ENCODE measurements at places on chromosomes 5 and 9.

- no peak for DNase-seq
Measured at GRCh38 chr5:150289551-150290390, at the start of gene CAMK2A. TSS of gene CAMK2A (minus strand) at chr5:150289773. CDS start at chr5:150289625, 148 bp downstream.

- no peak for DNase-seq
Measured at GRCh38 chr5:8114597-8115266, 245.8 kb downstream of the MTRR start.

DNA sequence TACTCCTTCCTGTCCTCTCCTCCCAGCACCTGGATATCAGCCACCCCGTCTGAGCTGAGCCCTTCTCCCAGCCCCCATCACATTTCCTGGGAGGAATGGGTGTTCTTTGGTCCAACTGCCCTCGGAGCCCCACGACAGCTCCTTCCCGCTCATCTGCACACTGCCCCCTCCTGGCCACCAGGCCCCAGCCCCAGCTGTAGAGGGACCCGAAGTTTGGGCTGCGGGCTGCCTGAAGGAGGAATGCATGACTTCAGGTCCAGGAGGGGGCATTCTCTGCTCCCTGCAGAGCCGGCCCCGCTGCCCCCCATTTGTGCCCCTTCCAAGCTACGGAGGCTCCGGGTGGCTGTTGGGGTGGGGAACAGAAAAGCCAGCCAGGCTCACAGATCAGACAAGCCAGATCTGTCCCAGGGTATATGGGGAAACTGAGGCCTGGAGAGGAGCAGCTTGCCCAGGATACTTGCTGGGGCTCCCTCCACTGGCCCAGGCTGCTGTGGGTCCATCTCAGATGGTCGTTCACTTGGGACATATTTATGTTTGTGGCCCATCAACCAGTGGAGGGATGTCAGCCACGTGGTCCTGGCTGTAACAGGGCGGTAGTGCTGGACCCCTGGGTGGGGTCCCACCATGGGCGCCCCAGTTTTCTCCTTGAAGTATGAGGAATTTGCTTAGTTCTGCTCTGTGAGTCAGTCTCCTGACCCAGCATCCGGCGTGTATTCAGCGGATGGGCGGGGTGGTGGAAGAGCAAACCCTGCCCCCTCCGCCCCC, 33.1 kb downstream of the DAB2IP start:
- DNase-seq: peak; percentile 72

- peak; percentile 15 for DNase-seq
Measured at GRCh38 chr9:82206490-82206889, 217.9 kb downstream of the SPATA31D1 start.

DNA sequence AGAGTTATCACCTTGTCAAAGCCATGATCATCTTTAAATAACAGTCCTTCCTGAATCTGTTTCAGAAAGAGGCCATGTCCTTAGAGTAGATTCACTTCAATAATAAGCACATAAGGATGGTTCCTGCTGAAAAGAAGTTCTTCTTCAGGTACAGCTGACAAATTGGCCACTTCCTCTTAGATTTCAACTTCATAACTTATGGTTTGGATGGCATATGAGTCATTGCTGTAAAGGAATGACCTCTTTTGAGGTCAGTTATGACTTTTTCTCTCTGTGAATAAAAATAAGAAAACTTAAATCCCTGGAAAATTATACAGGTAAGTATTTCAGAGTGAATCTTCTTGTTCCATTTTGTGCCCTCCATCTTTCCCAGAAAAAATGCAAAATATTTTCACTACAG, 555.3 kb upstream of the ZNF462 start:
- no peak for DNase-seq

- DNase-seq: no peak
Measured at GRCh38 chr9:98974554-98974953, 30.8 kb downstream of the COL15A1 start.

- no peak for DNase-seq
Measured at GRCh38 chr5:141528291-141528984, 39.6 kb downstream of the PCDHGC5 start.

- DNase-seq: peak; percentile 92
Measured at GRCh38 chr9:133715295-133715865, 22.8 kb downstream of the SARDH start.

DNA sequence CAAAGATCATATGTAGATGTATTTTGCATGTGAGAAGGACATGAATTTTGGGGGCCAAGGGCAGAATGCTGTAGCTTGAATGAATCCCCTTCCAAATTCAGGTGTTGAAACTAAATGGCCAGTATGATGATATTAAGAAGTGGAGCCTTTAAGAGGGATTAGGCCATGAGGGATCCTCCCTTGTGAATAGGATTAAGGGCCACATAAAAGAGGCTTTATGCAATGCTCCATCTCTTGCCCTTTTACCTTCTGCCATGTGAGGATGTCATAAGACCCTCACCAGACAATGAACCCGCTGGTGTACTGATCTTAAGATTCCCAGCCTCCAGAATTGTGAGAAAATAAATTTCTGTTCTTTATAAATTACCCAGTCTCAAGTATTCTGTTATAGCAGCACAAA, 206.1 kb downstream of the YTHDC2 start:
- no peak for DNase-seq

DNA sequence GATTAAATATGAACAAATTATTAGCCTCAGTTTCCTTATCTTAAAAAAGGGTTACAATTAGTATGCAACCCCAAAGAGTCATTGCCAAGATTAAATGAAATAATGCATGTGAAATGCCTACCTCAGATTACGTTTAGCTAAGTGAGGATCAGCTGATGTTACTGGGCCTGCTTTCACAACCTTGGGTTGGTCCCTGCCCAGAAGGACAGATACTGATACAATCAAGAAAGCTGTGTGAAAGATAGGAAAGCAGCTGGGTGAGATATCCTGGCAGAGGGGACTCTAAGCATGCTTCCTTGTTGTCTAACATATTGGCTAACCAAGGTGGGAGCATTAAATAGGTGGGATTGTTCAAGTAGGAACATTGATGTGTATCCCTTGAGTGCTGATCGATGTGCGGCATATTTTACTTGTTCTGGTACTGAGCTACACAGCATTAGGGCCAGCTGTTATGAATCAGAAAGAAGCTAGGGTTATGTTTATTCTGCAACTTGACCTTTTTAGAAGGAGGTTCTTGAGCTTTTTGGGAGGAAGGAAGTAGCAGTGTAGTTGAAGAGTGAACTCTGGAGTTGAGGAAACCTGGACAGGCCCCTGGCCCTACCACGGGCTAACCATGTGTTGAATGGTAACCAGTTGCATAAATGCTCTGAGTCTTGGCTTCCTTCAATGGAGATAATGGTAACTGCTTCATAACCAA, 28.9 kb downstream of the SNX24 start:
- DNase-seq: no peak

GRCh38 chr9:102770704-102771103, 224.4 kb upstream of the CYLC2 start:
- no peak for DNase-seq

DNA sequence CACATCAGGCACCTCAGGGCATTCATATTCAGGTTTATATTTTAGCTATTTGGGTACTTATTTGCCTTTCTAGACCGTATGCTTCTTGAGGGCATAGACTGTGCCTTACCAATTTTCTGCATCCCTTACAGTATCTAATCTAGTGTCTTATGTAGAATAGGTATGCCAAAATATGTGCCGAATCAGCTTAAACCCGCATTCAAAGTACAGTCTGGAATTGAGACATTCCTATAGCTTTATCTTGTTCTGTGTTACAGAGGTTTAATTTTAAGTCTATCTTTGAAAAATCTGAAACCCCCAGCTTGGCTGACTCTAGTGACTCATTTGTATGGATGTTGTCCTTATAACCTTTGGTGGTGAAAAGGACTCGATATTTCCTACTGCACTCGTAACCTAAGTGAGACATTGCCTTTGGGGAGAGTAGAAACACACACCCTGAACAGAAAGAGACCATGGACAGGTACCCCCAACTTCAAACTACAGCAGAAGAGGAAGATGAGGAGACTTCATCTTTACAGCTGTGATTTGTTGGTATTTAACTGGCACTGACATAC, 27.0 kb upstream of the TMOD1 start:
- DNase-seq: no peak

GRCh38 chr9:95021166-95021886, 294.8 kb downstream of the AOPEP start:
- no peak for DNase-seq

DNA sequence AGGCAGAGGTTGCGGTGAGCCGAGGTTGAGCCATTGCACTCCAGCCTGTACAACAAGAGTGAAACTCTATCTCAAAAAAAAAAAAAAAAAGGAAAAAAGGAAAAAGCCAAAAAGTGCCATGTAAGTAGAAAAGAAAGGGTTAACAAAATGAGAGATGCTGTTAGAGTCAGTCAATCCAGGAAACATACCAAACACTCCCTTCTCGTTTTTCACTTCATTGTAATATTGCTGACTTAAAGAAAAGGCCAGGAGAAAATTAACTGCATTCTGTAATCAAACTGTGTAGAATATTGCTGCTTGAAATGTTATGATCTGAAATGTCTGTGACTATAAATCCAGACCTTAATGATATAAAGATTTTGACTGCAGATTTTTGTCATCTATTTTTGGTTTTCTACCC, 379.1 kb downstream of the ENC1 start:
- DNase-seq: no peak

- DNase-seq: no peak
Measured at GRCh38 chr5:179276838-179277395, 68.3 kb downstream of the ADAMTS2 start.

- DNase-seq: no peak
Measured at GRCh38 chr5:112878101-112878500, 17.0 kb downstream of the SRP19 start.

DNA sequence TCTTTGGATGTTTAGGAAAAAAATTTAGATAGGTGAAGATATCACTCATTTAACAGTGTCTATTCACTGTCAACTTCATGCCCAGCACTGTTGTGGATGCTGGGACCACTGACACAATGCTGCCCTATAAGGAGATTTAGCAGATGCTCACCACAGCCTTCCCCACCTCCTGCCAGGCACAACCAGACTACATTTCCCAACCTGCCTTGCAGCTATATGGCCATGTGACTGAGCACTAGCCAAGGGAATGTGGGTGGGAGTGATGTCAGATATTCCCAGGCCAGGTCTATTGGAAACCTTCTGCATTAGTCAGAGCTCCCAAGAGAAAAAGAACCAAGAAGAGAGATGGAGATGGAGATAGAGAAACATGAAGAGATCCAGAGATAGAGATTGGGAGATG, 302.6 kb upstream of the TAS2R1 start:
- peak; percentile 61 for DNase-seq

DNA sequence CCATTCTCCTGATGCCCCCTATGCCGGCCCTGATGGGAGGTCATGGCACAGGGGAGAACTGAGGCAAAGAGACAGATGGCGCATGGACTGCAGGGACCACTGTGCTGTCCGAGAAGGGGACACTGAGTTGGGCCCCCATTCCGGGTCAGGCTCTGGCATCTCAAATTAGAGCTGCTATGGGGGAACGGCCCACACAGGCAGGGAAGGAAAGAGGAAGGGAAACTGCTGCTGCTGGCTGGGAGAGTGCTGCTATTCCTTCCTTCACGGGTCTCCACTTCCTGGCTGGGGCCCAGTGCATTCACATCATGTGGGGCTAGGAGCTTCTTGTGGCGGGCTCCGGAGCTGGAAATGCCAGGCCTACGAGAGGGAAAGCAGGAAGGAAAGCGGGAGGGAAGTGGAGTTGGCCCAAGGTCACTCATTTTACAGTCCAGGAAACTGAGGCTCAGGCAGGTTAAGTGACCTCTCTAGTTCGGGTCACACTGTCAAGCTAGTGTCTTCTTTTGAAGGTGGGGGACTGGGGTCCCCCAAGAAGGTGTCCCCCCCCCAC, 1.3 kb upstream of the CARD19 start:
- no peak for DNase-seq

DNA sequence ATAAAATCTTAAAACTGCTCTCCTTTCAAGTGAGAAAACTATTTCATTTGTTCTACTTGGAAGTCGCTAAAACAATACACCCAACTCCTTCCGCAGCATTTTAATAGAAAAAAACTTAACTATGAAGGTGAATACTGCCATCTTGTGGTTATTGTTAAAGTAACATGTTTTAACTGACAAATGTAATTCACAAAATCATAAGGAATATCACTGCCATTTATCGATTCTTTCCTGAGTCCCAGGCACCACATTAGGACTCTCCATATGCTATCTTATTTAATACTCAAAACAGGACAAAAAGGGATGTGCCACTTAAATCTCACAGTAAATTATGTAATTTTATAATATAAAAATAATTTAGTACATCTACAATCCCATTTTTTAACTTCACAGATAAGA, 130.5 kb upstream of the ITGA1 start:
- no peak for DNase-seq

DNA sequence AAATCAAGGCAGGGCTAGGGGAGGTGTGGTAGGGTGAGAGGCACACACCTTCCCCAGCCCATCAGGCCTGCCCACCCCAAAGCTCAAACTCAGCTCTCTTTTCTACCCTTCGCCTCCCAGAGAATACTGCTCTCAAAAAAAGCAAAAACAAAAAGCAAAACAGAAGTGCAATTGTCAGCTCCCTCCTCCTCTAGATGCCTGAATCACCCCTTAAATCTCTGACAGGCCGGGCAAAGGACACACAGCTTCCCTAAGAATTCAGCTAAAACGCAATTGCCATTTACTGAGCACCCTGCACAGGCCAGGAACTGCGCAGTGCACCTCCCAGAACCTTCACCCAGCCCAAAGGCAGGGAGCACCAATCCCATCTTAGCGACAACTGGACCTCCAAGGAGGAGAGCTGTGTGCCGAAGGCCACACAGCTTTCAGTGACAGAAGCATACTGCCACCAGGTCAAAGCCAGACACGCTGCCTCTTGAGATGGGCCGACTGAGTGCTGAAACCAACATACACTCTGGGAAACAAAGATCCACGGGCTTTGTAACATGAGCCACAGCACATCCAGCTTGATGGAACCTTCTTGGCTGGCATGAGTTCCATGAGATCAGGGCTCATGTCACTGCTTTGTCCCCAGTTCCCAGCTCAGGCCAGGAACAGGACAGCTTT, 53.4 kb upstream of the STXBP1 start:
- DNase-seq: no peak

DNA sequence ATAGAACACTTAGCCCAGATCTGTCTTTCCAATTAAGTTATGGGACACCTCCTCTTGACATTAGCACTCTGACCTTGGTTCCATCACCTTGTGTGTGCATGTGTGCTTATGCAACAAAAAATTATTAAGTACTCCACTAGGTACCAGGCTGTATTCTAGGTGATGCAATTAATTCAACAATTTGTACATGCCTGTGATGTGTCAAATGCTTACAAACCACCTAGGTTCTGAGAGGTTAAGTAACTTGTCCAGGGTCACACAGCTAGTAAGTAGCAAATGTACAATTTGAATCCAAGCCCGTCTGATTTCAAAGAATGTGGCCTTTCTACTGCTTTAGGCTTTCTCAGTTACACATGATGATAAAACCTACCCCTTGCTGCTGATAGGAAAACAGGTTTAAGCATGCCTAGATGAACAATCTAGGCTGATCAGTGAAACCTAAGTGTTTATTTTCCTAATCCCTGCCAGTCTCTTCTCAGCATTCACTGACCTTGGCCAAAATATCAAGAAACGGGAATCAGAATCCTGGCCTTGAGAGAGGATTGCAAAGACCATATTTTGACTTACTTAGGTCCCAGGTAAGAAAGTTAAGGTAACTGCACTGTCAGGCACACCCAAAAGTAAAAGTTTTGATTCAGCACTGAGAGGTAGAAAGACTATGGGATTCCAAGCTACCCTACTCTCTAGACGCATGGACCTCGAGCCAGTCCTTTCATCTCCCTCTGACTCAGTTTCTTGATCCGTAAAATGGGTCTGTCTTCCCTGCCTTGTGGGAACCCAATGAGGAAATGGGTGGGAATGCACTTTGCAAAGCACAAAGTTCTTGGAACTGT, 1.0 kb downstream of the TBC1D2 start:
- no peak for DNase-seq
